Stimulated activated CD4-positive, alpha-beta T cell treated with anti-CD3 and anti-CD28 coated beads, Interleukin-12 subunit alpha, Interleukin-12 subunit beta, amount 100 ng/mL, for 4 hours (primary cell): ENCODE measurements at places on chromosomes 12 and 14.

DNA sequence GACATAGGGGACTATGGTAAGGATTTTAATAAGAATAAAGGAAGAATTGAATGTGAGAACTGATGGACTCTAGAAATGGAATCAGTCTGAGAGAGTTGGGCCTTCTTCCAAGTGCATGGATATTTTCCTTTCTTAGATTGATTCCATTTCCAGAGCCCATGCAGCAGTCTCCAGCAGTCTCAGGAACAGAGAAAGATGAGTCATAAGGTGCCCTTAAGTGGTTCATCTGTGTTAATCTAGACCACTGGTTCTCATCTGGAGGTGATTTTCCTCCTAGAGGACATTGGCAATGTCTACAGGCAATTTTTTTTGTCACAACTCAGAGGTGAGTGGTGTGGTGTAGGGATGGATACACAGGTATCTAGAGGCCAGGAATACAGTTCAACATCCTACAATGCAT, 25.9 kb downstream of the TRIM9 start:
- no peak for DNase-seq

- DNase-seq: no peak
These were observed 23.8 kb downstream of the CFAP251 start for GRCh38 chr12:121942145-121942718.

DNA sequence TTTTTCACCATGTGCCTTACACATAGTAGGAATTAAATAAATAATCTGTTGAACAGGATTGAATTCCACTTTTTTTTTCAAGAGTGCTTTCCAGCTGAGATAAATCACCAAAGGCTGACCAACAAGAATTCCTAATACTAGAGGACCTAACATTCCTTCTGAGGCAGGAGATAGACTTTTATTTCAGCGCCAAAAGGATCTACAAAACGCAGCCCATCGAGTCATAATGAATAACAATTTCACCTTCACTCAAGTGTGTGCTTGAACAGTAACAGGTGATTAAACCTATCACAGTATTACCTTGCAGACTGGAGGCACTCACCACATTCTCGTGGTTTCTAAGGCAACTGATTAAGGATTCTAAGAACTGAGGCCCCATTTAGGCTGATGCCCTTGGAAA, 224.3 kb upstream of the ATP2B1 start:
- DNase-seq: no peak

DNA sequence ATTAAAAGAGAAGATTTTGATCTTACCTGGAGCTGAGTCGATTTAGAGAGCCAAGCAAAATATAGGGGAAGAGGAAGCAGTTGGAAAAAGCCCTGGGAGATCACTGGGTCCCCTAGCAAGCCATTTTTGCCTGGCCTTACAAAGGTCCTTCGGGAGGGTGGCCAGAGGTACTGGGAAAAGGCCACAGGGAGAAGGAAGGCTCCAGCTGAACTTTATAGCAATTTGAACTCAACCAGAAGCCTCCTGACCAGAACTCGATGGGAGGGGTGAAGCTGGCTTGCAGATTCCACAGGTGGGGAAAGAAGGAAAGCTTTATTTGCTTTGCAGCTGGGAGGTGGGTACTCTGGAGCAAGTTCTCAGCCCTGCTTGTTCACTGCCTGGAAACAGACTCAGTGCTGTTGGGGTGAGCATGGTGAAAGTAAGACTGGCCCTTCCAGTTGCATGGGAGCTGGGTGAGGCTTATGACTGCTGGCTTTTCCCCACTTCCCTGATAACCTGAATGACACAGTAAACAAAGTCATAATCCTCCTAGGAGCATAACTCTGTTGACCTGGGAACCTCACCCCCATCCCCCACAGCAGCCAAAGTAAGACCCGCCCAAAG, 855.8 kb downstream of the FSCB start:
- no peak for DNase-seq

DNA sequence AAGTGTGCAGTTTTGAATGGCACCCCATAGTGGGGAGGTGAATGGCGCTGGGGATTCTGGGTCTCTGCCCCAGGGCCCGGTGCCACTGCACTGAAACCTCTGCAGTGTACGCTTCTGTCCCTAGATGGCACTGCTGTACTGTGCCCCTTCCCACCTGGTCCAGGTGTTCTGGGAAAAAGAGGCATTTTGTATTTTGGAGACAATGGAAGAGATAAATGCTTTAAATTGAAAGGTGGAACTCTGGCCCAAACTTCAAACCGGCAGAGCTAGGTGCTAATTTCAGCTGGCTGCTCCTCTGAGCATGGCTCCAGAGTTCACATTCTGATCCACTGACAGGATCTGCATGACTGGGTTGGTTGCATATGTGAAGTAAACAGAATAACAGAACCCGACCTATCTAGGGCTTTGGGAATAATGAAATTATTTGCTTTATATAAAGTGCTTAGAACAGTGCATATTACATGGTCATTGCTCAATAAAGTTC, 52.2 kb downstream of the KRT80 start:
- DNase-seq: no peak

GRCh38 chr12:41224066-41224465, 35.9 kb downstream of the PDZRN4 start:
- DNase-seq: no peak

- no peak for DNase-seq
These were observed 69.8 kb upstream of the RIN3 start for GRCh38 chr14:92443741-92444140.

DNA sequence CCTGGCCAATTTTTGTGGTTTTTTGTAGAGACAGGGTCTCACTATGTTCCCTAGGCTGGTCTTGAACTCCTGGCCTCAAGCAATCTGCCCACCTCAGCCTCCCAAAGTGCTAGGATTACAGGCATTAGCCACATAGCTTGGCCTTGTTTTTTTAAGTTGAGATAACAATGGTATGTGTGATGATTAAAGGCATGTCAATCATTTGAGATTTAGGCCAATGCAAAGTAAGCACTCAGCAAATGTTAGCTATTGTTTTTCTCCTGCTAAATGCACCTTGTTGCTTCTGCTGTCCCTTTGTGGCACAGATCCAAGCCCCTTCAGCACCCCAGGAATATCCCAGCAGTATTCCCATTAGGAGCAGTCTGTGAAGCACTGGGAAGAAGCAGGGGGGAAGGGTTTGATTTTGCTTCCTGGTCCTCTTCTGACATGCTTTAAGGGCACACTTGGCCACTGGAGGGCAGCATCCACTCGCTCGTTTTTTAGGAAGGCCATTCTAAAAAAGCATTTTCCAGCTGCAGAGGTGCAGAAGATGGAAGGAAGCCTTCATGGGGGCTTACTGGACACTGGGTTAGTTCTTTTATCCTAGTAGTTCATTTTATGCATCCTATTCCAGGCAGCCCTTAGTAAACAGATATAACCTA, 70.2 kb upstream of the ZFP36L1 start:
- peak; percentile 58 for DNase-seq

DNA sequence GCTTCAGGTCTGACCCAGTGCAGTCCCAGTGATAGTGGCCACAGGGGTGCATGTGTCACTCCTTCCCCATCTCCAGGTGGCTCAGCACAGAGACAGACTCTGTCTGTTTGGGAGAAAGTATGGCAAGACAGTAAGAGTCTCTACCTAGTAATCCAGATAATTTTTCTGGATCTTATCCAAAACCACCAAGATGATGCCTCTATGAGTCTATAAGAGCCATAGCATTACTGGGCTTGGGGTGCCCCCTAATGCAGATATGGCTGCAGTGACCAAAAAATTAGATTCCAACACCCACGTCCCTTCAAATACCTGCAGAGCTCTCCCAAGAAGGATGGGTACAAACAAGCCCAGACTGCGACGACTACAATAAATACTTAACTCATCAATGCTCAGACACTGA, 123.8 kb downstream of the GRIP1 start:
- no peak for DNase-seq

DNA sequence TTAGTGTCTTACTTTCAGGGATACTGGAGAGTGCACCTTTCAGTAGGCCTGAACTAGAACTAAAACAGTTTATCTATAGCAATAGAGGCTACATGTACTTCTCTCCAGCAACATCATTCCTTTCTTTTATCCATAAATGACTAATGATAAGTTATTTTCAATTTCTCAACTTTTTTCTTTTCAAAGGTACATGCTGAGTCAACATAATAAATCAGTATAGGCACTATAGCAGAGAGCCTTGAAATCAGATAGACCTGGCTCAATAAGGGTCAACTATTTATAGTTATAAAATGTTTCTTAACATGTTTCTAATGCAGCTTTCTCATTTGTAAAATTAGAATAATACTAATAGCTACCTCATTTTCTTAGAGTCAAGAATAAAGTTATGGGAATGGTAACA, 5.6 kb downstream of the IL22 start:
- DNase-seq: no peak

DNA sequence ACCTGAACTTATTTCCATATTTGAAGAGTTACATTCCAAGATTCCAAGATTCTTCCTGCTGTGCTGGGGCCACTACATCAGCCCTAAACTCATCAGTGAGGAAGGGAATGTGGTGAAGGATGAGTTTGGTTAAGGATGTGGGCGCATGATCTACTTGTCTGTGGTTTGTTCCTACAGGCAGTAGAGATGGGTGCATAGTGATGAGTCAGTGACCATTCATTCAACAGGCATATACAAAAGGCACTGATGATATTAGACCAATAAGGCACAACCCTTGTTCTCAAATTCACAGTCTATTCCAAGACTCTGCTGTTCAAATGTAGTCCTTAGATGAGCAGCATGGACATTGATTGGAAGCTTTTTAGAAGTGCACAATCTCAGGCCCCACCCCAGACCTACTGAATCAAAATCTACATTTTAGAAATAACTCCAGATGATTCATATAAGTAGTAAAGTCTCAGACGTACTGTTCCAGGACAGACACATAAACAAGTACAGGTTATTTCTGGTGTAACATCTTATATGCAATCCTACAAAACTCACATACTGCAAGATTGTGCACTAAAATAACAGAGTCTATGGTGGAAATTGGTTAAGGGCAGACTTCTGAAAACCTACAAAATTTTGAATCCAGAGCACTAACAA, 47.7 kb upstream of the MAP3K9 start:
- DNase-seq: no peak

DNA sequence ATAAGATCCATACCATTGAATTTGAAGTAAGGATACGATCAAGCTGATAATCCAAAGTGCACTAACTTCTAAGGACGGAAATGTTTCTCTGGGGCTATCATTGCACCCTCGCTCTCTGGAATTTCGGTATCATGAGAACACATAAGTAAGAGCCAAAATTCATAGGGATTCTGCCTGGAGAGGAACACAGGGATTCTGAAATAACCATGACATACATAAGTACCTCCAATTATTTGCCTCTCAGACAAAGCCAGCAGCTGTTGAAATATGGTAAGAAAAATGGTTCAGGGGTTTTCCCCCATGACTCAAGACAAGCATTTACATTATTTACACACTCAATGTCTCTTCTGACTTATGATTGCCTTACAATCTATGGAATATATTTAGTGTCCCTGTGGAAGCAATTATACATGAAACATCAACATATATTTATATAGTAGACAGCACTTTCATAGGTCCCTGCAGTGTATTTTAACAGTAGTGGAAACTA, 1123.6 kb upstream of the SEL1L start:
- DNase-seq: no peak

DNA sequence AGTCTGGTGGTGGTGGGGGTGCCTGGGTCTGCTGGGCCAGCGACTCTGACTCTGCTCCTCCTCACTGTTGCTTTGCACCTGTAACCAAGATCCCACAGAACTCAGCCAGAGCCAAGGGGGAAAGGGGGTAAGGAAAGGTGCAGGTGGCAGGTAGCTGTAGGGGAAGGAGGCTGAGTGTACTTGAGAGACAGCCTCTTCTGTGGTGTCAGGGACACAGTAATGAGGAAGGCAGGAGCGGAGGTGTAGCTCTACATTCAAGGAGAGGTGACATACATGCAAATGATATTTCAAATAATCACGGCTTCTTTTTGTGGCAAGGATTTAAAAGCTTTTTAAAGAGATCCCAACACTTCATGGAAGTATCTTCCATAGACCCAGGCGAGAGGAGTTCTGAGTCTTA, 23.4 kb downstream of the TESPA1 start:
- no peak for DNase-seq

GRCh38 chr12:123441523-123442164, 5.2 kb upstream of the RILPL2 start:
- no peak for DNase-seq

GRCh38 chr12:65845751-65846537, 21.7 kb downstream of the HMGA2 start:
- DNase-seq: no peak

DNA sequence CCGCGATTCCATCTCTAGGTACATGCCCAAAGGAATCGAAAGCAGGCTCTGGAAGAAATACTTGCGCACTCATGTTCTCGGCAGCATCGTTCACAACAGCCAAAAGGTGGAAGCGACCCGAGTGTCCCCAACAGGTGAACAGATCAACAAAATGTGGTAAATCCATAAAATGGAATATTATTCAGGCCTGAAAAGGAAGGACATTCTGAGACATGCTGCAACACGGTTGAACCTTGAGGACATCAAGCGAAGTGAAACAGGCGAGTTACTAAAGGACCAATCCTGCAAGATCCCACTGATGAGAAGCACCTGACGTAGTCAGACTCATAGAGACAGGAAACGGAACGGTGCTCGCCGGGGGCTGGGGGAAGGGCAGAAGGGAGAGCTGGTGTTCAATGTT, 17.5 kb upstream of the DIO3 start:
- no peak for DNase-seq

GRCh38 chr14:67729072-67729885, 27.6 kb downstream of the RDH12 start:
- DNase-seq: no peak

GRCh38 chr14:53149668-53150316, 3.3 kb downstream of the DDHD1 start:
- no peak for DNase-seq

DNA sequence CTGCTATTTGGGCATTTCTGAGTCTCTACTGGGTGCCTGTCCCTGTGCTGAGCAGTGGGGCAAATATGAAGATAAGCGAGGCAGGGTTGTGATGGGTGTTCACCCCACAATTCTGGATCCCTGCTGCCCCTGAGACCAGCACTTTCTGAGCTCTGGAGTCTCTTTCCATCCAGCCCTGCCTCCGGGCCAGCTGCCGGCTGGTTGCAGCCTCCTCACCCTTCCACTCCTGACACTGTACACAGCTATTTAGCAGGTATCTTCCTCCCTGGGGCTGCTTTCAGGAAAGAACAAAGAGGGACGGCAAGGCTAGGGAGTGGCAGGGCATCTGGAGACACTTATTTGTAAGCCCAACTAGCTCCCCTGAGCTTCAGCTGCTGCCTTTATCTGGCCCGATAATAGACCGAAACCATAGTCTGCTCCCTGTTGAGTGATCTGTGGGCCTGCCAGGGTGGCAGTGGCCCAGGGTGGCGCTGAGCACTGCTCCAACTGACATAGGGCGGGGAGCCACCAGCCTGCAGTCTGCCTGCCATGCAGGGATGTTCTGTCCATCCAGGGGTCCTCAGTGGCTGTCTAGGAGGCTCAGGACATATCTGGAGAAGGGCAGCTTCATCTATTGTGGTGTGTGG, 7.6 kb upstream of the KRT80 start:
- DNase-seq: no peak

GRCh38 chr14:22338917-22339715, 249.9 kb downstream of the DAD1 start:
- no peak for DNase-seq
